ENCODE measurements at places on chromosomes 12 and 14. TPM values are rescaled to one million over a fixed set of nuclear protein-coding genes. Genes with fewer than 3 reads are reported as not detected.

DNA sequence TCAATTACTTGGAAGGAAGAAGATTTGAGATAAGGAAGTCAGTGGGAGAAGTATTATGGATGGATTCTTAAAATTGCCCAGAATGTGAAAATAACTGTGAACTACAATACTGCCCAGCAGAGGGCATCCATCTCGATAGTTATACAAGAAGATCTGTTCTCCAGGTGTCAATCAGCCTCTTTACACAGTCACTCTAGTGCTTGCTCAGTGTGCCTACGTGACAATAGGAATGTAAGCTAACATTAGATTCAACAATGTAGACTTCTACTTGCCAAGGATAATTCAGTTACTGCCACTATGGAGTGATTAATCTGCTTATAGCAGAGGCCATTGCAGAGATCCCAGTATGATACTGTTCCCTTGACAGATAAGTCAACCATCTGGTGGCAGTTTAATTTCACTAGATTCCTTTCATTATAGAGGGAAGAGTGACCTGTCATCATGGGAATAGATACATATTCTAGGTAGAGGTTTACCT lies 10.6 kb upstream of the MAP4K5 start:
- no peak for DNase-seq

- DNase-seq = no peak
Observed at GRCh38 chr14:75292886-75293285, 14.3 kb downstream of the FOS start.

Gene SLC38A6
- 15.8 TPM for total RNA-seq

Gene SYNE3
- total RNA-seq = 35.7 TPM

Gene ZBTB1
- total RNA-seq = 34.8 TPM

GRCh38 chr14:100649173-100649519 lies 61.9 kb upstream of the BEGAIN start:
- no peak for DNase-seq

DNA sequence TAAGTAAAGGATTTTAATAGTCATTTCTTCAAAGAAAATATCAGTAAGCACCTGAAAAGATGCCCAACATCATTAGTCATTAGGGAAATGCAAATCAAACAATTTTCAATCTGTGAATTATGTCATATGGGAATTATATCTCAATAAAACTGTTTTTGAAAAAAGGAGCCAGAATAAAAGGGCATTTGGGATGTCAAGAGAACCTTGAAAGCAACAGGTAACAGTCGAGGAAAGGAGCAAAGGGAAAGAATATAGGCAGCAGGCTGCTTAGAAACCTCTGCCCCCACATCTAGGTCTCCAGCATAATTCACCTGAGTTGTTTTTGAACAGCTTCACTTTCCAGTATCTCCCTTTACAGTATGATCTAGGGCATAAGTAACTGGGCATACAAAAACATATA lies 12.2 kb downstream of the RAD9B start:
- DNase-seq = no peak
